ENCODE measurements at places on chromosomes 7 and 10.

GRCh38 chr7:40305229-40305628, 170.4 kb downstream of the SUGCT start:
- no peak for DNase-seq

DNA sequence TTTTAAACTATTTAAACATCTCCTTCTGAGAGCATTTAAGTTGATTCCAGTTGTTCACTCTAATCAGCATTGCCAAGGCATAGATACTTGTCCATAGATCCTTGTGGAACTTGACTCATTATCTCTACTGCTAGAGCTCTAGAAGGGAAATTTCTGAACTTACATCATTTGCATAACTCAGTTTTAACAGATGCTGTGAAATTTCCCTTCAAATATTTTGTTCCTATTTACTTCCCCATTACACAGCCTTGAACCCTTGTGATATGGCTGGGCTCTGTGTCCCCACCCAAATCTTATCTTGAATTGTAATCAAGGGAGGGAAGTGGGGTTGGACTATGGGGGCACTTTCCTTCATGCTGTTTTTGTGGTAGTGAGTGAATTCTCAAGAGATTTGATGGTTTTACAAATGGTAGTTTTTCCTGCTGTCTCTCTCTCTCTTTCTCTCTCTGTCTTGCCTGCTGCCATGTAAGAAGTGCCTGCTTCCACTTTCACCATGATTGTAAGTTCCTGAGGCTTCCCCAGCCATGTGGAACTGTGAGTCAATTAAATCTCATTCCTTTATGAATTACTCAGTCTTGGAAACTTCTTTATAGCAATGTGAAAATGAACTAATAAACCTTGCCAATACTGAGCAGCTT, 25.4 kb downstream of the INSIG1 start:
- peak; percentile 47 for DNase-seq

- DNase-seq = peak; percentile 1
These were observed at the start of gene DIP2C for GRCh38 chr10:689452-690371. Gene DIP2C, minus strand, starts transcription at chr10:689668. Its CDS starts 90 bp downstream, at chr10:689578.

- no peak for DNase-seq
These were observed 226.3 kb downstream of the MLLT10 start for GRCh38 chr10:21760332-21760731.

- DNase-seq = no peak
These were observed 64.0 kb upstream of the FERD3L start for GRCh38 chr7:19209166-19209696.

- DNase-seq = peak; percentile 71
These were observed 75.7 kb upstream of the EFCAB10 start for GRCh38 chr7:105656922-105657521.

DNA sequence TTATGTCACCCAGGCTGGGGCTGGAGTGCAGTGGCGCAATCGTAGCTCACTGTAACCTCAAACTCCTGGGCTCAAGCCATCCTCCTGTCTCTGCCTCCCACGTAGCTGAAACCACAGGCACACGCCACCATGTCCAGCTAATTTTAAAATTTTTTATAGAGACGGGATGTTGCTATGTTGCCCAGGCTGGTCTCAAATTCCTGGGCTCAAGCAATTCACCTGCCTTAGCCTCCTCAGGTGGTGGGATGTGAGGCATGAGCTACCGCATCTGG, 123.2 kb upstream of the PARD3 start:
- no peak for DNase-seq

DNA sequence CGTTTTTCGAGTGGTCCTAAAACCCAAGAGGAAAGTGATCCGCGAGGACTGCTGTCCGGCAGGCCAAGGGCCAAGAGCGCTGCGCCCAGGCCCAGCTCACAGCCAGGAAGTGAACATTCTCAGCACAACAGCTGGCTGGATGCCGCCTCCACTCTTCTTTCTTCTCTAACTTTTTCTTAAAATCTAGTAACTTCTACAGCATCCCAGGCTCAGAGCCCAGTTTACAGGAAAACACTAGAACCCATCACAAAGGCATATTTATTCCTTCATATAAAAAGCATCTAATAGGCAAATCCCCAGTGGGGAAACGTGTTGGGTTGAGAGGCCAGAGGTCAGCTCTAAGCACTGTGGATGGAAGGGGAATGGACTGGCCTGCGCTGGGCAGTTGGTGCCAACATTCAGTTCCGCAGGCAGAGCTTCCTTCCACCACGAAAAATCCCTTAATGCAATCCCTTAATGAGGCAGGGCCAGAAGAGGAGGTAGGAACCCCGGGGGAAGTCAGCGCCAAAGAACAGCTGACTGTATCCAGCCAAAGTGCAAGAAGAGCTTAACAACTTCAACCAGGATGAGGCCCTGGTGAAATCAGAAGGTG, 74.8 kb downstream of the ZRANB1 start:
- DNase-seq = no peak

GRCh38 chr10:100509241-100509840, 10.3 kb downstream of the SEC31B start:
- no peak for DNase-seq

DNA sequence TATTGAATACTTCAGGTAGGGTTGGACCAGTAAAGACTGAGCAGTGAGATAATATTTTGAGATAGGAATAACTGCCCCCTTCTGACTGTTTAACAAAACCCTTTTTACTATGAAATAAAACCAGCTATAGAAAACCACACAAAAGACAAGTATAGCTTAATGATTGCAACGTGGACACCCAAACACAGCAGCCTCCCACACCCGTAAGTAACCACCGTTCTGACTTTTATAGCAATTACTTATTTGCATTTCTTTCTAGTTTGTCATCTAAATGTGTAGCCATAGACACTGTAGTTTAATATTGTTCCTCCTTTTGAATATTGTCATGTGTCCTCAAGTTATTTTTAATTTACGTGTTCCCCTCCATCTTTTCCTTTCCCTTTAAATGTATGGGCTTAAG, 42.9 kb upstream of the SYPL1 start:
- DNase-seq = no peak

- DNase-seq = no peak
These were observed 30.3 kb upstream of the KEL start for GRCh38 chr7:142992427-142992826.

GRCh38 chr10:103578782-103579382, 85.4 kb downstream of the NEURL1 start:
- DNase-seq = no peak

DNA sequence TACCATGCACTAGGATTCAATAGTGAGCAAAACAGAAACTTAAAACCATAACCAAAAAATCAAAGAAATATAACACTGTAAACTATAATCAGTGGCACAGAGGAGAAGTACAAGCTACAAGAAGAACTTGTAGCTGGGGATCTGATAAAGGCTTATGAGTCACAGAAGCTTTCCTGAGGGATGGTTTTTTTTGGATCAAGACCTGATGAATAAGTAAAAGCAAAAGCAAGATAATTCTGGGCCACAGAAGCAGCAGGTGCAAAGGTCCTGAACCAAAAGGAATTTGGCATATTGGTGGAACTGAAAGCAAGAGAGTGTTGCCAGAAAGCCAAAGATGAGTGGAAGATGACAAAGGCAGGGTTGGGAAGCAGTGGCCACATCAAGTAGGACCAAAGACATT, 37.4 kb upstream of the BET1 start:
- DNase-seq = no peak

- DNase-seq = no peak
These were observed 486.0 kb downstream of the TNS3 start for GRCh38 chr7:47095946-47096345.

DNA sequence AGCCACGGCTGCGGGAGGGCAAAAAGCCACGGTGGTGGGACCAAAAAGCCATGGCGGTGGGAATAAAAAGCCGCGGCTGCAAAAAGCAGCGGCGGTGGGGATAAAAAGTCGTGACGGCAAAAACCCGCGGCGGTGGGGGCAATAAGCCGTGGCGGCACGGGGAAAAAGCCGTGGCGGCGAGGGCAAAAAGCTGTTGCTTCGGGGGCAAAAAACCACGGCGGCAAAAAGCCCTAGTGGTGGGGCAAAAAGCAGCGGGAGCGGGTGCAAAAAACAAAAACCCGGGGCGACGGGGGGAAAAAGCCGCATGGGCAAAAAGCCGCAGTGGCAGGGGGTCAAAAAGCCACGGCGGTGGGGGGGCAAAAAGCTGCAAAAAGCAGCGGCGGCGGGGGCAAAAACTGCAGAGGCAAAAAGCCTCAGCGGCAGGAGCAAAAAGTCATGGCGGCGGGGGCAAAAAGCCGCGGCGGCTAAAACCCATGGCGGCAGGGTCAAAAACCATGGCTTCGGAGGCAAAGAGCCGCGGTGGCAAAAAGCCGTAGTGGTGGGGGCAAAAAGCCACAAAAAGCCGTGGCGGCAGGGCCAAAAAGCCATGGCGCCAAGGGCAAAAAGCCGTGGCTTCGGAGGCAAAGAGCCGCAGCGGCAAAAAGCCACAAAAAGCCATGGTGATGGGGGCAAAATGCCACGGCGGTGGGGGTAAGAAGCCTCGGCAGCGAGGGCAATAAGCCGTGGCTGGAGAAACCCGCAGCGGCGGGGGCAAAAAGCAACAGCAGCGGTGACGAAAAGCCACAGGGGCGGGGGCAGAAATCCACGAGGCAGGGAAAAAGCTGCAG, 525.8 kb downstream of the ZNF33B start:
- no peak for DNase-seq

GRCh38 chr10:50501924-50502452, 121.8 kb downstream of the SGMS1 start:
- no peak for DNase-seq

- DNase-seq = peak; percentile 67
These were observed 112.1 kb downstream of the VPS41 start for GRCh38 chr7:38796626-38797501.

GRCh38 chr10:90096196-90096595, 394.8 kb downstream of the KIF20B start:
- DNase-seq = no peak

- DNase-seq = no peak
These were observed 948 bp downstream of the ZNF138 start for GRCh38 chr7:64795176-64795575.

- DNase-seq = no peak
These were observed 48.7 kb downstream of the KAT6B start for GRCh38 chr10:74875068-74875467.

DNA sequence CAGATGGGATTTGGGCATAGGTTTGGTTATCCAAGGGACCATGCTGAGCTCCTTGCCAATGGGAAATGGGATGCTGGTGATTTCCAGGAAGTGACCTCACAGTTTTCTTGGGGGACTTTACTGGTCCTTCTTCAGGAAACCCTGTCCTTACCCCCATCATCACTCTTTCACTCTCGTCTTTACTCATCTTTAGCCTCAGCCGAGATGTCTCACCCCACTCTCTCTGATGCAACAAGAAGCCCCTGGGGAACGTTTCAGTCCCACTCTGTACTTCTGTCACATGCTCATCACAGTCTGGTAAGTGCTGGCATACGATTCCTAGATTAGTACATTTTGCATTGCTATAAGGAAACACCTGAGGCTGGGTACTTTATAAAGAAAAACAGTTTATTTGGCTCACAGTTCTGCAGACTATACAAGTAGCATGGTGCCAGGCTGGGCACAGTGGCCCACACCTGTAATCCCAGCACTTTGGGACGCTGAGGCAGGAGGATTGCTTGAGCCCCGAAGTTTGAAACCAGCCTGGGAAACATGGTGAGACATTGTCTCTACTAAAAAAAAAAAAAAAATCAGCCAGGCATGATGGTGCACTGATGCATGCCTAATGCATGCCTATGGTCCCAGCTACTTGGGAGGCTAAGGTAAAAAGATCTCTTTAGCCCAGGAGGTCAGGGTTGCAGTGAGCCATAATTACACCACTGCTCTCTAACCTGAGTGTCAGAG, 63.5 kb upstream of the VKORC1L1 start:
- no peak for DNase-seq

GRCh38 chr10:2681891-2682290, 385.5 kb upstream of the PFKP start:
- DNase-seq = no peak

GRCh38 chr7:47583739-47584535, 2.0 kb upstream of the TNS3 start:
- DNase-seq = no peak

- no peak for DNase-seq
These were observed 58.6 kb upstream of the BAIAP2L1 start for GRCh38 chr7:98459529-98459928.

DNA sequence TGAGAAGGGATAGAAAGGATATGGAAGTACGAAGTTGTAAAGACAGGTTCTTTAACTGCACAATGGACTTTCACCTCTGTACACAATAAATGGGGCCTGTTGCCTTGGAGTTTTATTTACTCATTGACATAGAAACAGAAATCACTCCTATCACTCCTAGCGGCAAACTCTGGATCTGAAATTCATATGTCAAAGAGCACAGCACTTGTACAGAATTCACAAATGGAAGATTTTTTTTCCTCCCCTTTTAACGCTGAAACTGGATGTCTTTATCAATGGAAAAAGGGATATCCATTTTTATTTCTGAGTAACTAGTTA, 18.2 kb downstream of the NT5C3A start:
- no peak for DNase-seq

DNA sequence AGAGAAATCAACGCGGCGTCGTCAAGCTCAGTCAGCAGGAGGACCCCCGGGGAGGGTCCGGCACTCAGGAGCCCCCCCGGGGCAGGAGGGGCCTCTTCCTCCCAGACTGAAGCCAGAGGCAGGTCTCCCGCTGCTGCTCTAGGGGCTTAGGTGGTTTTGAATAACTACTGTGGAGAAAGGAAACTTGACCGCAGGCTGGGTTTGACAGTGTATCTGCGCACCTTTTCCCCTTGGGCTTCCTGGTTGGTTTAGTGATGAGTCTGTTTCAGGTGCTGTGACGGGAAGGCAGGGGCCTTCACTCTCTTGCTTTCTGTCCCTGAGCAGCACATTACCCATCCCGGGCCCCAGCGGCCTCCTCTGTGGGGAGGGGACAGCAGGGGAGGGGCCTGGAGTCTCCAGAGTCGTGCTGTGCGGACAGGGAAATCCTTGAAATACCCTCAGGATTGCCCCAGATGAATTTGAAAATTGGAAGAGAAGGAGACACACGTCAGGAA, 262.2 kb downstream of the ADARB2 start:
- no peak for DNase-seq

DNA sequence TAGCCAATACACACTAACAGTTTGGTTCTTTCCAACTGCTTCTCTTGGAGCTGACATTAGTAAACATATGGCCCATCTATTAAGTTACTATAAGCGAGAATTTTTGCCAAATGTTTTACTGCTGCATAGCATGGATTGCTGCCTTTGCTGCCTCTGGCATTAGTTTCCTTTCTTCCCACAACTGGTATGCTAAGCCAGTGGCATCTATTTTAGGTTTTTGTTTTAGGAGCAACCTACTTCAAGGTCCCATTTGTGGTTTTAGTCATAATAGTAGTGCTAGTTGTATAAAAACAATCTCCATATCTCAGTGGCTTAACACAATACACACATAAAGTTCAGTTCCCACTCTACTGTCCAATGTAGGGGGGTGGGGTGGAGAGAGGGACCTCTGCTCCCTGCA, 25.9 kb upstream of the PANK1 start:
- DNase-seq = no peak

GRCh38 chr10:32948451-32948850, 9.6 kb downstream of the ITGB1 start:
- DNase-seq = no peak

Measured in suppressor macrophage treated with lipopolysaccharide for 4 hours (primary cell).